ENCODE measurements at places on chromosomes 16 and 17.
A peak's percentile ranks its signal among the peaks of the same experiment; 100 is the strongest.

DNA sequence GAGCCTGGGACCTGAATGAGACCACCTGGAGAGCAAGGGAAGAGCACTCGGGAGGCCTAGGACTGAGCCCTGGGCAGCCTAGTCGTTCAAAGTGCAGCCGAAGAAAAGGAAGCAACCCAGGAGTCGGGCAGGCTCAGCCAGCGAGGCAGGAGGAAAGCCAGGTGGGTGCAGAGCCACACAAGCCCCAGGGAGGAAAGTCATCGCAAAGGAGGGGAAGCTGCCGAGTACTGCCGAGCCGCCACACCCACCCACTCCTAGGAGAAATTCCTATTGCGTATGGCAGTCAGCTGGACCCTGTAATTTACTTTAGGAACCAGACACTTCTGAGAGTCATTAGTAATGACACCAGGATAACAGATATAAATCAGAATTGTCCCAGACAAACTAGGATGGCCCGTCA lies 187.6 kb downstream of the KATNIP start:
- no peak for DNase-seq

- no peak for DNase-seq
Observed at GRCh38 chr16:23152386-23153178, 3.3 kb upstream of the USP31 start.

DNA sequence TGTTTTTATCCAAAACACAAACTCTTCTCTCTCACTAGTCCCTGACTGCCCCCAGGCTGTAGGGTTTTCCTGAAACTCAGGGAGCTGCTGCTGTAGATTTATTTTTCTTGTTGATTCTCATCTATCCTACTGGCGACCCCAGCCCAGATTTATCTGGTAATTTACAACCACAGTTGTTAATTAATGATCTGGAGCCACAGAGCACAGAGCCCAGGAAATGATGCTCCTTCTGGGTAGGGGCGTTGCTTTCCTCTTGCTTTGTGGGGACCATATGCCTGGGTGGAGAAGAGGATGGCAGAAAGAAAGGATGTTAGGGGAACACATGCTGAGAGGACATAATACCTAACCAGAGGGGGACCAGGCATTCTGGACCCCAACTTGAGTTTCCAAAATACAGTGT lies 7.4 kb upstream of the ETV4 start:
- DNase-seq, result no peak

DNA sequence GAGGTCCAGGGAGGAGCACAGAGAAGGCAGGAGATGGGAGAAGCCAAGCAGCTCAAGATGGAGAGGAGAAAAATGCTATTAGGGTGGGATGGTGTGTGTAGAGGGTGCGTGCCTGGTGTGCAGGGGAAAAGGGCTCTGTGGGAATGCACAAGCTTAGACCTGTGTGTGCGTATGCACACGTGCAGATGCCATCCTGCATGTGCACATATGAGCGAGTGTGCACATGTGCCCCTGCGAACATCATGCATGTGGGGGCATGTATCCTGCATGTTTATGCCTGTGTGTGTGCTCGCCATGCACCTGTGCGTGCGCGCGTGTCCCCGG lies 438 bp upstream of the KCNJ12 start:
- no peak for DNase-seq

- no peak for DNase-seq
Observed at GRCh38 chr16:87595712-87596111, 6.6 kb upstream of the JPH3 start.

DNA sequence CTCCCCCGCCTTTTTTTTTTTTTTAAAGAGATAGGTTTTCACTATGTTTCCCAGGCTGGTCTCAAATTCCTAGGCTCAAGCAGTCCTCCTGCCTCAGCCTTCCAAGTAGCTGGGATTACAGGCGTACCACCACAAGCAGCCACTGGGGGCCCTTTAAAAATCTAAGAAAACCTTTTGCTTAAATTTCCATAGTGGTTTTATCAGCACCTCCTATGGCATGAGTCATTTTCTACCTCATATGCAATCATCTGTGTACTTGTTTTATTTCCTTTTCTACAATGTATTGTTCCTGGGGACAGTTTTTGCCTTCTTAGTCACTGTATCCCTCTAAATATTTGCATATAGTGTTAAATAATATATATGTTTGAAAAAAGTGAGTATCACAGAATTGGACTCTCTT lies 29.2 kb downstream of the GNA13 start:
- no peak for DNase-seq

DNA sequence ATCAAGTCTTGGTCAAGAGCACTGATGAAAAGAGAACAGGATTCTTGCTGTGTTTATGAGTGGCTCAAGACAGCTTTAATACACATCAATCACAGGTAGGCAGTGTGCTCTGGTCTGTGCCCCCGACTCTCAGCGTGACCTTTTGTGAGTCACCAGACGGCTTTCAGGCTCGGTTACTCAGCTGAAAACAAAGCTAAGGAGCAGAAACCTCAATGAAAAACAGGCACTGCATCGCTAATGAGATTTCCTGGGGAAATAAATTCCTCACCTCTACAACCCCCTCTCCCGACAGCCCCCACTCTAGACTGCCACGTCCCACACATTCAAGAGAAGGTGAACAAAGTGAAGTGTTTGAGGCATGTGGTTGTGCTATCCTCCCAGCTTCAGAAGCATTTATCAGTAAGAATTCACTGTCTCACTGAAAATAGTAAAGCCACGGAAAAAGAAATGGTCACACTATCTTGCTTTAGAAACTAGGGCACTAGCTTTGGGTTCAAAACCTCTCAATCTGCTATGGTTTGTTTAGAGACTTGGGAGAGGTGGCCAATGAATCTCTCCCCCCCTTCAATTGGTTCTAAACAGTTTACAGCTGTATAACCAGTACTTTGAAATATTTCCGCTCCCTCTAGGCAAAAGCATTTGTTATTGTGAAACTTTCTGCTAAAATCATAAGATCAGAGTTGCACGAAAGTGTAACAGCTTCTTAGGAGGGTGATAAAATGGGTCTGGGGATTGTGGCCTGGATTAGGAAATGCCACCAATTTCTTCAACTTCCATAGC lies 199.5 kb upstream of the PMFBP1 start:
- no peak for DNase-seq

- no peak for DNase-seq
Observed at GRCh38 chr17:74641958-74642298, 18.4 kb upstream of the CD300E start.

DNA sequence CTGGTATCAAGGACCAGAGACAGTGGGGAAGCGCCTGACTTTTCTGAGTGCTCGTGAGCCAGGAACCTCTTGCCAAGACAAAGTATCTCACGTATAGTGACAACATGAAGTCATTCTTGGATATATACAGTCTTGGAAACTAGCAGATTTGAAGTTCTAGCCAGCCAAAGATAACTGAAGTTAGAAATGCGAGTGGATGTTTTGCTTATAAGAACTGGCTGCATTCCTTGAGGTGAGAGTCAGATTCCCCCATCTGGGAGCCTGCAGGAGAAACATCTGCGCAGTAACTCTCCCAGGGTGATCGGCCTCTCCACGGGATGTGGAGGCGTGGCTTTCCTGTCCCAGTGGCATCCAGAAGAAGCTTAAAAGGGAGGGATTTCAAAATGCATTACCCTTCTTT lies 89.8 kb downstream of the SHISA6 start:
- no peak for DNase-seq

GRCh38 chr16:65624666-65625065 lies 502.8 kb upstream of the CDH11 start:
- DNase-seq, result no peak

DNA sequence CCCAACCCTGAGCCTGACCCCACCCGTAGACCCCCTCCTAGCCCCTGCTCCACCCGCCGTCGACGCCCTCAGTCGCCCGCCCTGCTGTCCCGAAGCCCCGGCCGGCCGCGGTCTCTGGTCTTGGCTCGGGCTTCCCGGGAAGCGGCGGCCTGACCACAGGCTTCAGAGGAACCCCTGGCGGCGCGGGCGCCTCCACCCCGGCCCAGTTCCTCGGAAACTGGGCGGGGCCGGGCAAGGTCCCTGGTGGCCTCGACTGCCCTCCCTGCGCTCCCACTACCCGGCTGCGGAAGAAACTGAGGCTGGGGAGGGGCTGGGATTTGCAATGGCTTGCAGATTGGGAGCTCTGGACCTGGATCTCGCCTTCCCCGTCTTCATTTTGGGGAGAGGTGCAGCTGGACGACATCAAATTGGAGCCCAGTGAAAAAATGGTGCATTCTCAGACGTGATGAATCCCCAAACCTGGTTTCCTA lies 692 bp upstream of the SOCS1 start:
- no peak for DNase-seq

GRCh38 chr17:43634591-43635125 lies 27.1 kb downstream of the MEOX1 start:
- no peak for DNase-seq

DNA sequence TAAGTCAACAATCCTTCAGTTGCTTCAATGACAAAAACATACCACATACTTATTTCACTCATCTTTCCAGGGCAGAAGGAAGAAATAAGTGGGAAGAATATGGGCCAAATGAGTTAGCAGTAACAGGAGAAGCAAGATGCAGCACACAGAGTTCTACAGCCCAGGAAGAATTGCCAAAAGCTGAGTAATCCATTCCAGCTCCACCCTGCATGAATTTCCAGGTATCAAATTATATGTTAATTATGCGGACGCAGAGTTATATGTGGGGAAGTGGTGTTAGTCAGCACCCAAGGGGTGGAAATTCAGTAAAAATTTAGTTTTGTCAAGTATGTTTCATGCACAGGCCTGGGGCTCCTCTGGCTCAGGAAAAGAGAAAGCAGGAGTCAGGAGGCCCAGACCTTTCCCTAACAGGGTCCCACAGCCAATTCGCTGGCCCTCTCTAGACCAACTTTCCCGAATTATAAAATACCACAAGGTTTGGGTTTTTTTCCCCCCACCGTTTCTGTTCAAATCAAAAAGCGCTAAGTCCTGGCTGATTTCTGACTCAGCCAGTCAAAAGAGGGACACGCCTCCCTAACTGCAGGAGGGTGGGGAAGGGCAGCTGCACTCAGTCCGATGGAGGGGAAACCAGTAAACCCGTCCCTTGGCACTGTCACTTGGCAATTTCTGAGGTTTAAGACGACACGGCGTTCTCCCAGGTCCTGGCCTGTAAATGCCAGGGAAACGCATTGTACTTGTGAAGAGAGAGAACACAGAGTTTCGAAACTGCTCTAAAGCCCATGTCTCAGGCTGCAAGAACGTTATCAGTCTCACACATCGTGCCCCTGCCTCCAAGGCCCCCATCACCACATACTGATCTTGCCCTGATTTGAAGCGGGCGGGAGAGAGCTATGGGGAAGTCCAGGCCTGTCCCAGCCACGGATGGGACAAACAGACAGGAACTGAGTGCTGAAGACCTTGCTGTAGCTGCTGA lies 58.1 kb downstream of the ZFHX3 start:
- peak; percentile 80 for DNase-seq

GRCh38 chr17:63954402-63955063 lies 18.2 kb downstream of the SCN4A start:
- no peak for DNase-seq

GRCh38 chr17:8080799-8081219 lies 6.7 kb downstream of the ALOX12B start:
- DNase-seq, result no peak

- no peak for DNase-seq
Observed at GRCh38 chr17:67554634-67555033, 163.1 kb upstream of the NOL11 start.

DNA sequence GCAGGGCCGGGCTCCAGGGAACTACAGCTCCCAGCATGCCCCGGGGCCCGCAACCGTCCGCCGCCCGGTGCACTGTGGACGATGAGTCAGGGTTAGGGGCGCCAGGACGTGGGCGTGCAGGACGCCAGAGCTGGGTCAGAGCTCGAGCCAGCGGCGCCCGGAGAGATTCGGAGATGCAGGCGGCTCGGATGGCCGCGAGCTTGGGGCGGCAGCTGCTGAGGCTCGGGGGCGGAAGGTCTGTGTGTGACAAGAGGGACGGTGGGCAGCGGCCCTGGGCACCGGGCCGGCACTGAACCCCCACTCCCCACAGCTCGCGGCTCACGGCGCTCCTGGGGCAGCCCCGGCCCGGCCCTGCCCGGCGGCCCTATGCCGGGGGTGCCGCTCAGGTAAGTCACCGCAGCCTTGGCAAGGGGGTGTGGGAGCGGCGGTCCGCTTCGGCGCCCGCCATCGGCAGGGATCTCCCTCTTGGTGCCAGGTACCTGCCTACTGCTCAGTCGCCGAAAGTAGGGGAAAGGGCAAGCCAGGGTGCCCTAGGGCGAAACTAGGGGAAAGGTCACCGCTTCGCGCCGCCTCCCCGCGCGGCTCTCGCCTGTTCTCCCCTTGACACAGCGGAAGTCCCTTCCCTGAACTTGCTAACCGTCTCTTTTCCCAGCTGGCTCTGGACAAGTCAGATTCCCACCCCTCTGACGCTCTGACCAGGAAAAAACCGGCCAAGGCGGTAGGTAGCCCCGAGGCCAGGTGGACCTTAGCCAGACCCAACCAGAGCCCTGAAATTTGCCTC lies at the start of the genes ACADVL and DLG4:
Gene ACADVL, plus strand, starts transcription at position 127 of the 781 bp plus-strand sequence. Its CDS starts 47 bp downstream, at position 174.
Gene DLG4, minus strand, starts transcription at position 25 of the 781 bp plus-strand sequence.
- peak; percentile 96 for DNase-seq

- no peak for DNase-seq
Observed at GRCh38 chr17:42989141-42989540, 8.8 kb downstream of the RUNDC1 start.

- DNase-seq, result no peak
Observed at GRCh38 chr16:13483121-13483520, 436.8 kb upstream of the ERCC4 start.

DNA sequence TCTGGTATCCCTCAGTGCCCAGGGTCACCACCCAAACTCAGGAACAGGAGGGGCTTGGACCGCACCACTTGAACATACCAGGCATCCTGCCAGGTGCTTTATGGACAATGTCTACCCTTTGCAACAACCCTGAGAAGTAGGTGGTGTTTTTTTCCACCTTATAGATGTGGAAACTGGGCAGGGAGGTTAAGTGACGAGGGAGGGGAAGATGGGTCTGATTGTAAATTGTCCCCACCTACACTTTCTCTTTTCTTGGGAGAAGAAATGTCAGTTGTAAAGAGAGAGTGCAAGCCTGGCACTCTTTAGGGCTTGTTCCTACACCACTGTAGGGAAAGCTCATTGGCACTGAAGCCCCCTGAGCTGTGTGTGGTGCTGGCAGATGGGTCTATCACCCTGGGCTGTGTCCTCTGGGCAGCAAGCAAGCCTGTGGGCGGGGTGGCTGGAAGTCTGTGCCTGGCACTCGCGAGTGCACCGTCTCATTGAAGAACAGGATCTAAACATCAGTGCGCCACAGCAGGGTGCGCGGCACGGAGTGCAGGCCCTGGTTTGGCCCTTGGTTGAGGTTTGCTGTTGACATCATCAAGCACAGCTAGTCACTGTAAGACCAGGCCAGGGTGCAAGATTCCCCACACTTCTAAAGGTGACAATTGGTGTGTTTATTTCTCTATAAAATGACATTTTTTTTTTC lies 15.1 kb downstream of the NOD2 start:
- DNase-seq, result no peak

- no peak for DNase-seq
Observed at GRCh38 chr17:77409282-77410161, 268.8 kb downstream of the SEC14L1 start.

- DNase-seq, result no peak
Observed at GRCh38 chr16:48212033-48212432, 32.1 kb upstream of the LONP2 start.

- DNase-seq, result no peak
Observed at GRCh38 chr17:74950207-74950606, 14.5 kb downstream of the OTOP3 start.

Data from breast epithelium (tissue), 4 donors.